Activated gamma-delta T cell treated with anti-CD3 and anti-CD28 coated beads, Interleukin-2, amount 50 U/mL, for 16 hours (primary cell): ENCODE measurements at places on chromosomes 2 and 18.

GRCh38 chr2:236679884-236680860, 110.5 kb downstream of the ACKR3 start:
- no peak for DNase-seq

- no peak for DNase-seq
Measured at GRCh38 chr18:45046228-45046627, 365.5 kb downstream of the SETBP1 start.

DNA sequence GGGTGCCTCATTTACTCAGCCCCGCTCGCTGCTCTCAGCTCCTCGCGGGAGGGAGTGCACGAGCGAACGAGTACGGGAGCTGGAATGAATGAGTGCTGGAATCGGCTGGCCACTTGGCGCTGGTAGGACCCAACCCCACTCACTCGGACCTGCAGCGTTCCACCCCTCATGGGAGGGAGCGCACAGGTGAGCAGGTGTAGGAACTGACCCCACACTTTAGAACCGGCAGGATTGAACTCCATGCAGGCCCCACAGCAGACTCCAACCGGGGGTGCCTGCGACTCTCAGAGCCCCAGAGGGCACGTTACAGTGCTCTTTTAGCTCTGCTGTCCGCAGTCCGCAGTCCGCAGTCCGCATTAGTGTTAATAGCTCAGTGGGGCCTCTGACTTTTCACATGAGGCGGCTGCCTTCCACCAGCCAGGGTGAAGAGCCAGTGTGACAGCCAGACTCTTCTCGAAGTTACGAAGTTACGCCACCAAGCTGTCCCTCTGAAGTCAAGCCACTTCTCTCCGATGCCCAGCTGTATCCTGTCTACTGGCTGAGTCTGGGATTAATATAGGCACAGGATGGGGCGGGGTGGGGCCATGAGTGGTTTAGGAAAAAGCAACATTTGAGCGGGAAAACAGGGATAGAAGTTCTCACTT, 102.7 kb upstream of the ARHGAP15 start:
- no peak for DNase-seq

DNA sequence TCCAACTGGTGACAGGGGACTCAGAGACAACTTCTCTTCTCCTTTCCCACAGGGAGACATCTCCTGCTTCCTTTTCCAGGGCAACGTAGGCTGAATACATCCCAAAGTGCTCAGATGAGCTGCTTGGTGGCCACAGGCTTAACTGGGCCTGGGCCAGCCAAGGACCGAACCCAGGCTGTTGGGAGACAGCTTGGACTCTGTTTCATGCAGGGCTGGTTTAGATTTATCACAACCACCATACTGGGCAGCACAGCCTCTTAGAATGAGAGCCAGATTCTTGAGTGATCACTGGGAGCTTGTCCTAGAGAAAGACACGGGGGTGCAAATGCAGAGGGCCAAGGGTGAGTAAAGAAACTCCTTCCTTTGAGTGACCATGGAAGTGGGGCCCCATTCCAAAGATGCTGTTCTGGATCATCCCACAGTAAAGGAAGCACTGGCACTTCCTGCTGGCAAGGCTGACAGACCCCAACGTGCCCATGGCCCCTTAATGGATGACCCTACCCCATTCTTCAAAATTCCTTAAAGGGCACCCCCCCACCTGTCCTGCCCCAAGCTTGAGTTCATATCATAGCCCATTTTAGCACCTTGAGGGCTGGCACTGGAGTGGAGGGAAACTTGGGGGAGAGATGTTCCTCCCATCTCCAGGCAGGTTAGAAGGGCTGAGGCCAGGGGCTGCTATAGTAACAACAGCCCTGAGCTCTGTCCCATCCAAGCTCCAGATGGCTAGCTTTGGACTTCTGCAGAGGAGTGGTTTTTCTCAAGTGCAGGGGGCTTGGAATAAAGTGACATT, 84.1 kb downstream of the CAPN13 start:
- no peak for DNase-seq

DNA sequence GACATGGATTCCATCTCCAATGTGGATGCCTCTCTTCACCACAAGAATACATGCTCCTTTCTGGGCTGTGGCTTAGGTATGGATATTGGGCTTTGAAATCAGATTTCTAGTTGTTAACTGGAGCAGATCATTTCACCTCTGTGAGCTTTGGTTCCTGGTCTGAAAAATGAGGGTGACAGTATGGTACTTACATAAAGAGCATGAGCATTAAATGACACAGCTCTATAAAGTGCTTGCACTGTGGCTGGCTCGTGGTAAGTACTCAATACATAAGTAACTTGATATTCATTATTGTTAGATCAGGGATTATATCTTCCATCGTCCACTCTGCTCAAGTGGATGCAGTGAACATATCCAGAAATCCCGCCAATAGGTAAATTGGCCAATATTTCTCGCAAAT, 33.4 kb downstream of the ARHGAP25 start:
- DNase-seq = no peak

- no peak for DNase-seq
Measured at GRCh38 chr2:65456064-65456463, 23.7 kb upstream of the SPRED2 start.

DNA sequence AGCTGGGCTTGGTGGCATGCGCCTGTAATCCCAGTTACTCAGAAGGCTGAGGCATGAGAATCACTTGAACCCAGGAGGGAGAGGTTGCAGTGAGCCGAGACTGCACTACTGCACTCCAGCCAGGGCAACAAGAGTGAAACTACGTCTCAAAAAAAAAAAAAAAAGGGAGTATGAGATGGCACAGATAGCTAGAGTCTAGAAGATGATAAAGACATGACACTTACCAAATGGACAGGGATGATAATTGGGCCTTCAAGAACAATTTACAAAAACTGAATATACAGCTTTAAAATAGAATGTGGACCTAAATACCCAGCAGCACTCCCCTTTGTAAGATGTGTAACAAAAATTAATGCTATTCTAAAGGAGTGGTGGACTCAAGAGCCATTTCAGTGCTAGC, 2.7 kb downstream of the METTL4 start:
- DNase-seq = no peak

- DNase-seq = no peak
Measured at GRCh38 chr2:54444503-54444902, 11.6 kb upstream of the SPTBN1 start.

DNA sequence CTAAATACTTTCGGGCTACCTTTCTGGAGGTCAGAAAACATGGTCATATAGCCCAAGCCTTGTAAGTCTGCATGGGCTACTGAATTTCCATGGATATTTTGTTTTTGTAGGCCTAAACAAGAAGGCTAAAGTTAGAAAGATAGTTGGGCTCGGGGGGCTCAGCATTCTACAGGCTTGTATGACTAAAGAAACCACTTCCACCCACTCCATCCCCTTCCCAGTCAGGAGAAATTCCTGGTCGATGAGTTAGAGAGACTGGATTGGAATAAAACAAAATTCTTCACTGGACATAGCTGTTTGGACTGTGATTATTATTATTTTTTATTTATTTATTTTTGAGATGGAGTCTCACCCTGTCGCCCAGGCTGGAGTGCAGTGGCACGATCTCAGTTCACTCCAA, 539.4 kb upstream of the TNP1 start:
- DNase-seq = no peak

GRCh38 chr2:165149439-165149838, 54.4 kb downstream of the SCN3A start:
- no peak for DNase-seq

DNA sequence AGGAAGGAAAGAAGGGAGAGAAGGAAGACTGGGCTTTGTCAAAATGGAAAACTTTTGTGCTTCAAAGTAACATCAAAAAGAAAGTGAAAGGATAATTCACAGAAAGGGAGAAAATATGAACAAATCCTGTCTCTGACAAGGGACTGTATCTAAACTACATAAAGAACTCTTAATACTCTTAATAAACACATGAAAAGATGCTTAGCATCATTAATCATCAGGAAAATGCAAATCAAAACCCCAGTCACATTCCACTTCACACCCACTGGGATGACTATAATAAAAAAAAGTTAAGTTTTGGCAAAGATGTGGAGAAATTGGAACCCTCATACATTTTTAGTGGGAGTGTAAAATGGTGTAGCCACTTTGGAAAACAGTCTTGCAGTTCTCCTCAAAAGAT, 11.8 kb upstream of the ZFP36L2 start:
- DNase-seq = no peak

DNA sequence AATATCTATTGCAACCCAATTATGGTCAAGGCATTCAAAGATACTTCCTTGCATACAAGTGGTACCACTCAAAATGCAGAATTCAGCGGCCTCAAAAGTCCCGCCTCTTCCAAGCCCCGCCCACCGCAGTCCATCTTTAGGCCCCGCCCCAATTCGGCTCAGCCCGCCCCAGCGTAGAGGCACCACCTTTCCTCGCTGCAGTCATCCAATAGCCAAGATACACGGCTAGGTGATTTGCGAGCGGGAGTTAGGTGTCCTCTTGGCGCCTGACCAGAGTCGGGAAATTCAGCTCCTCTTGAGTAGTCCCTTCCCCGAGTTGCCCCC, 431 bp upstream of the SEC11C start:
- peak; percentile 89 for DNase-seq

- DNase-seq = no peak
Measured at GRCh38 chr2:97355176-97355575, 234.5 kb downstream of the ANKRD36B start.

DNA sequence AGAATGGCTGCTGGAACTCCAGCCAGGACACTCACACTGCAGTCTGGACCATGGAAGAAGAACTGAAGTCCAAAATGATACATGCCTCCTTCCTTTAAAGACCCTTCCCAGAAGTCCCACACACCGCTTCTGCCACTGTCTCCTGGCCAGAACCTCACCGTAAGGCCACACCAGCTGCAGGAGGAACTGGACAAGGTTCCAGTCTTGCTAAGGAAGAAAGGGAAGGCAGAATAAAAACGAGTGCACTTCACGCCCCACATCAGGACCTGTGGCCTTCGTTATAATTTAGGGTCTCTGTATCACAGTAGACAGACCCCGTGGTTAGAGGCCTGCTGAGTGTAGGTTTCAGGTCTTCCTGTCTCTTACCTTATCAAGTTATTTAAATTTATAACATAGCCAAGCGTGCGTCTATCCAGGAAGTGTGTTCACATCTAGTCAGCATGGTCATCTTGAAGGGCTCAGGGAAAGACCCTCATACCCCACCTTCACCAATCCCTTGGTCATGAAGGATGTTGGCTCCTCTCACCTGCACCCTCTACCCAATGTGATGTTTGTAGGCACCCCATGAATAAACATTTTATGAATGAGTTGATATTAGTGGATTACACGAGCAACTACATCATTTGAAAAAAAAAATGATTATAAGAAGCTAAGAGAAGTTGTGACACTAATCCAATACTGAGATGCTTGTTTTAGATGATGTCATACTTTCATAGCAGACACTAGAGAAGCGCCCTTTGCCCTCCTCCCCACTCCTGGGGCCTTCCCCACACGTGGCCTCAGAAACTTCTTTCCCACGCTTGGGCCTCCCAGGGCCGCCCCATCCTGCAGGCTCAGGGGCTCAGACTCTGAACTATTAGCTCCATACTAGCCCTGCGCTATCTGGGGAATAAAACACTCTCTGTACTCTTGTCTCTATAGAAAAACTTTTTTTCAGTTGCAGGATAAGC, 157.6 kb downstream of the FAM210A start:
- no peak for DNase-seq

DNA sequence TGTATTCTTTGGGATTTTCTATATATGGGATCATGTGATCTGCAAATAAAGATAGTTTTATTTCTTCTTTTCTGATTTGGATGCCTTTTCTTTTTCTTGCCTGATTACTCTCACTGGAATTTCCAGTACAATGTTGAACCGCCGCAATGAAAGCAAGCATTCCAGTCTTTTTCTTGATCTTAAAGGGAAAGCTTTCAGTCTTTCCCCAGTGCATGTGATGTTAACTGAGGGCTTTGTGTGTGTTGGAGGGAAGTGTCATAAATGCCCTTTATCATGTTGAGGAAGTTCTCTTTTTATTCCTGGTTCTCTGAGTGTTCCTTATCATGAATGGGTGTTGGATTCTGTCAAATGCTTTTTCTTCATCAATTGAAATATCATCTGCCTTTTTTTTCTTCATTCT, 16.9 kb upstream of the CYBRD1 start:
- no peak for DNase-seq

DNA sequence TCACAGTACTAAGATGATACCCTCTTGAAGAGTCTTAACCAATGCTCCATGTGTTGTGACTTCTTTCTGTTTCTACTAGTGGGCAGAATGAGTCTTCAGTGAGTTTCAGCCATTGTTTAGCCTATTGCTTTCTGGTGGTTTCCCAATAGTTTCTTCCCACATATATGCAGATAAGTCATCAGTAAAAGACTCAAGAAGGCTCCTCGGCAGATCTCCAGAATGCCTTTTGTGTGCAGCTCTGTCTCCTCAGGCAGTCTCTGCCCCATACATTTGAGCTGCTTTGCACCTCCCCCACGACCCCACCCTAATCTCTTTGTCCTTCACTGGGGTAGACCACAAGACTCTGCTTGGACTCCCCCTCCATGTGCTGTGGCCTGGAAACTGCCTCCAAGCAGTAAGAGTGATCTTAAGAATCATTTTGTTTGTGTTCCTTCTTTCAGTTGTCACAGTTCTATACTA, 71.6 kb upstream of the CHRNA1 start:
- no peak for DNase-seq

DNA sequence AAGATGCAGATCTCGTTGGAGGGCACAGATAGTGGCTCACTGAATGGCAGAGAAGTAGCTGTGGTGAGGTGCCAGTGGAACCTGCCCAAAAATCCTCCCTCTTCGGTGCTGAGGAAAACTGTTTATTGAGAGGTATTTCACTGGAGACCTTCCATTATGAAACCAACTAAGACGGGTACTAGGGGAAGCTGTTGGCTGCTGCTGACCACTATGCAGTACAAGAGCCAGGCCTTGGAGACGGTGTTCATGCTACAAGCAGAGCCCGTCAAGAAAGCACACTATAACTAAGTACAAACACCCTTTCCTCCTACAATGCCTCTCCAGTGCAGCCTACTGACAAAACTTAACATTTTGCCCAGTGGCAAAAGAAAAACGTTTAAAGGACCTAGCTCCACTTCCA, 4.6 kb downstream of the ARL5A start:
- no peak for DNase-seq

- no peak for DNase-seq
Measured at GRCh38 chr2:68423966-68424650, 43.0 kb downstream of the FBXO48 start.

DNA sequence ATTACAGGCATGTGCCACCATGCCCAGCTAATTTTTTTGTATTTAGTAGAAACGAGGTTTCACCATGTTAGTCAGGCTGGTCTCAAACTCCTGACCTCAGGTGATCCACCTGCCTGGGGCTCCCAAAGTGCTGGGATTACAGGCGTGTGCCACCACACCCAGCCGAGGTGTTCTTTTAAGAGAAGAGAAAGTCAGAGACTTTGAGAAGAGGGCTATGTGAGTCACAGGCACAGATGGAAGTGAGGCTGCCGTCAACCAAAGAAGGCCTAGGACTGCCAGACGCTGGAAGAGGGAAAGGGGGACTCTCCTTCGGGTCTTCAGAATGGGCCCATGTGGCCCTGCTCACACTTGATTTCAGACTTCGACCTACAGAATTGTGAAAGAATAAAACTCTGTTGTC, 67.2 kb upstream of the SH3BP4 start:
- DNase-seq = no peak

DNA sequence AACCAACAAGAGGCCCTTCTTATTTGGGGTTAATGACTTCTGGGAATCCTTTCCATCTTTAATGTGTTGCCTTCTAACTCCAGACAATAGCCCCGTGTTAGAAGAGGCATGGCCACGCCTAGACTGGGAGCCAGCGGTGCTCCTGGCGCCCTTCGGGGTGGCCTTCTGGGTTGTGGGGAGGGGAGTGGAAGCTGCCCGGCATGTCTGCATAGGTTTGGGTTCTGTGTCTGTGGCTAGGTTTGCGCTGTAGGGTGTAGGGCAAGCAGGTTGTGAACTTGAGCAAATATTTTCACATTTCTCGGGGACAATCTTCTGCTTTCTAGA, 40.4 kb downstream of the CELF4 start:
- DNase-seq = no peak
